ENCODE measurements at places on chromosomes 5 and 9.

DNA sequence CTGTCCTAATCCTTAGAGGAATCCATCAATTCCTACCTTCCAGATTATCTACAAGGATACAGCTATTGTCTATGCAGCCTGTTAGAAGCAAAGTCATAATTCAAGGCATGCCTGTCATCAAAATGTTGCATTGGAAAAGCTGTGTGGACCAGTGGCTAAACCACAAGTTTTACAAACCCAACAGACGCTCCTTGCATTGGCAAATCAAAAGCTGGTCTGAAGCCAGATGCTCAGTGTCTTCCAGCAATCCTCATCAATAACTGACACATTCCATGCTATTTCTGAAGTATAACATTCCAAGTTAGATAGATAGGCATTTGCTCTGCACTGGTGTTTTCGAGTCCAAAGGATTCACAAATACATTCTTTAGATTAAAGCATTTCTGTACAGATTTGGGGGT lies 213.6 kb downstream of the EBF1 start:
- no peak for DNase-seq

DNA sequence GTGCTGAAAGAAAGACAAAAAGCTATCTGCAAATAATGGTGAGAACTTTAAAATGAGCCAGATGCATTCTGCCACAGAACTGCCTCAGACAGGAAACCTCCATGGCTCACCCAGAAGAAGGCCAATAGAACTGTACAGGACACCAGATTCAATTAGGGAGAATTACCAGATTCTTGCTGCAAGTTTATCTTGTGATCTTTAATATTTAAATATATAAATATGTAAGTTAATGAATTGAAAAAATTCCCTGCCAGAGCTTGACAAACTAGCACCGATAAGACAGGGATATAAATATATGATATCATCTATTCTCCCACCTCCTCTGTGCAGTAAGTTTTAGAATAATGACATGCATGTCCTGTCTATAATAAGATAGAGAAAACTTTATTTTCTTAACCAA lies 252.8 kb downstream of the PLK2 start:
- DNase-seq, result no peak

DNA sequence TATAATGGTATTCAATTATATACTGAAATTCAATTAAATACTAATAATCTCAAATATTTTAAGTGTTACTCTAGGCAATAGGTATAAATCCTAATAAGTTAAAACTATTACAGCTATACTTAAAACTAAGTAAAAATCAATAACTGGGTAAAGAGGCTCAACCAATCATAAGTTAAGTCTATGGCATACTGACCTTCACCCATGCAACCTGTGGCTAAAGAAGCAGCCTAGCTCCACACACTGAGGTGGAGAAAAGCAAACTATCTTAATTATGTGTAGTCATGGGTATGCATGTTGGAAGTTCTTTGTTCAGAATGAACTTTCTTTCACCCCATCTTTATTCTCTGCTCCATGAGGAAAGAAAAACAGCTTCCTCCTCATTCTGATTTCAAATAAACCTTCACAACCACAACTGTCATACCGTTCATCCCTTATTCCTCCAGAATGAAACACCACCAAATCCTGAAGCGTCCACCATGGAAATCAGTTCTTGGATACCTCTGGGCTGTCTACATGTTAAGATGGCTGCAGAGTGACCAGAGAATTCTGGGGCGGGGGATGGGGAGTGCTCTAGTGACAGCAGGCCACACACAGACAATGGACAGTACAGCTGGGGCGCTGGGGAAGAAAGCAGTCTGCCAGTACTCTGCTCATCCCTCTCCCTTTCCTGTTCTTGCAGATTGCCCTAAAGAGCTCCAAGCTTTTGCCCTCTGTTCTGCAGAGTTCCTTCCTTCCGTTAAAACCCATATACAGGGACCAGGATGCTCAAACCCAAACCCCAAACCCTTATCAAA lies 62.3 kb downstream of the RIGI start:
- no peak for DNase-seq

GRCh38 chr9:117189121-117189520 lies 225.7 kb downstream of the ASTN2 start:
- no peak for DNase-seq

- peak; percentile 98 for DNase-seq
Measured at GRCh38 chr5:142699184-142699720, 13.4 kb upstream of the FGF1 start.

- DNase-seq, result no peak
Measured at GRCh38 chr5:173237875-173238220, 2.8 kb upstream of the NKX2-5 start.

- no peak for DNase-seq
Measured at GRCh38 chr9:91174772-91175171, 186.9 kb downstream of the AUH start.

- DNase-seq, result no peak
Measured at GRCh38 chr9:134971696-134972095, 54.0 kb upstream of the FCN1 start.

DNA sequence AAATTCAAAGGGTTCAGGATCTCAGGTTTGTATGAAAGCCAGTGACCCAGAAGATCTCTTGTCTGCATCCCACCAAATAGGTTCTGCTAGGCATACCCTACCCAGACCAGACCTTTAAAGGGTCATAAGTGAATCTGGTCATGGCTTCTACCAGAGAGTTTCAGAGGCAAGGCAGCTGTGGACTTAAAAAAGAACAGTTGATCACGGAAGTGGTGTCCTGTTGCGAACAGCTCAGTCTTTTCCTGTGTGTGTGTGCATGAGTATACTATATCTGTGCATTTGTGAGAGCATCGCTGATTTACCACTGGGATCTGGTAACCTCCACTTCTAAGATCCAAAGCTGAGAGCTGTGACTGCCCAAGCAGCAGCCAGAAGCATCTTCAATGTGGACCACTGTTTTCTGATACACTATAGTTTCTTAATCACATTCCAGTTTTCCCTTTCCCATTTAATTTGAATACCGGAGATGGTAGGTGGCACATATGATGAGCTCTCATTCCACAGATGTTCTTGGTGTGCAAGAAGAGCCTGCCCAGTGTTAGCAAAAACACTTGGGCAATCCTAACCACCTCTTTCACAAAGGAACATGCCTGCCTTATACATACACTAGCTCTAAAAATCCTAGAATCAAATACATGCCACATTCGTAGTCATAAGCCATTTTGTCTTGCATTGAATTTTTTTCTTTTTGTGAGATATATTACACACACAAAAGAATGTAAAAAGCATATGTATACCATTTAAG lies 36.2 kb upstream of the OR2S2 start:
- no peak for DNase-seq

Data from inflammatory macrophage treated with lipopolysaccharide for 1 hour (primary cell).